ENCODE measurements at places on chromosomes 5 and 9.

DNA sequence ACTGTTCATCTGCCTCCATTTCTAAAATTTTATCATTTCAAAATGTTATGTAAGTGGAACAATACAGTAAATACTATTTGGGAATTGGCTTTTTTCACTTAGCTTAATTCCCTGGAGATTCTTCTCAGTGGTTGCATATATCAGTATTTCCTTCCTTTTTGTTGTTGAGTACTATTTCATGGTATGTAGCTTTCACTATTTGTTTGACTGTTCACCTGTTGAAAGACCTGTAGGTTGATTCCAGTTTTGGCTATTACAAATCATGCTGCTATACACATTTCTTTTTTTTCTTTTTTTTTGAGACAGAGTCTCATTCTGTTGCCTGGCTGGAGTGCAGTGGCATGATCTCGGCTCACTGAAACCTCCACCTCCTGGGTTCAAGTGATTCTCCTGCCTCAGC, 33.0 kb upstream of the PWWP2A start:
- DNase-seq = no peak

GRCh38 chr9:6969805-6970204, 212.0 kb downstream of the KDM4C start:
- no peak for DNase-seq

DNA sequence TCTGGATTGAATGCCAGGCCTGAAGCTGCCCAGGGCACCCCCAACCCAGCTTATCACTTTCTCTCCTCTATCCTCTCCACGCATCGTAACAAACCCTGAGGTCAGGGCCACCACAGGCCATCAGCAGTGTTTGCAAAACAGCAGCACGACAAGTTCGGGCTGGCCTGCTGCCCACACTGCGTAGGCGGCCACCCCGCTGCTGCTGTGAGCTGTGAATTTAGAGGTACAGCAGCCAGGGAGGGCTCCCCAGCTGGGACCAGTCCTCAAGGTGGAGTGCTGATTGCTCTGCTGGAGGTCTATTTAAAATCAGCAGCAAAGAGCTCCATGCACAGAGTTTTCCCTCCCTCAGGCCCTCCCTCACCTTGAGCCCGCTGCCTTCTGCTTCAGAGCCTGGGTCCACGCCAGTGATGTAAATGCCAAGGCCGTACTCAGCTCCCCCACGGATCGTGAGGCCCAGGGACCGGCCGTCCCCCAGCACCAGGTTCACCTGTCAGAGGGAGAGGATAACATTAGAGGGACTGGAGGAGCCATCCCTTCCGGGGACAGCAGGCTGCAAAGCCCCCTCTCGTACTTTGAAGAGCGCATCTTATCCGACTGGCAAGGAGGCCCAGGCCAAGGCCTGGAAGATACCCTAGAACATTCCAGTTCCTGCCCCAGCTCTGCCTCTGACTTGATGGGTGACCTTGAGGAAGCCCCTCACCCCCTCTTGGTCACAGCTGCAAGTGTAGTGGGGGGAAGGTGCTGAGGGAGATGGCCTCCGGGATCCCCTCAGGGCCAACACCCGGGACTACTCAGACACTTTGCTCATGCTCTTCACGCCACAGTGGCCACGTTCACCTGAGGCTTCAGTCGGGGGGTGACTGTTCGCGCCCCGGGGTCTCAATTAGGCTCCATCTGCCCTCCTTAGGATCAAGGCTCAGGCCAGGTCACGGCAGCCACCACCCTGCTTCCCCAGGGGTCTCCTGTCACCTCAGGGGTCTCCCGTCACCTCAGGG, 39.1 kb downstream of the WHRN start:
- no peak for DNase-seq

DNA sequence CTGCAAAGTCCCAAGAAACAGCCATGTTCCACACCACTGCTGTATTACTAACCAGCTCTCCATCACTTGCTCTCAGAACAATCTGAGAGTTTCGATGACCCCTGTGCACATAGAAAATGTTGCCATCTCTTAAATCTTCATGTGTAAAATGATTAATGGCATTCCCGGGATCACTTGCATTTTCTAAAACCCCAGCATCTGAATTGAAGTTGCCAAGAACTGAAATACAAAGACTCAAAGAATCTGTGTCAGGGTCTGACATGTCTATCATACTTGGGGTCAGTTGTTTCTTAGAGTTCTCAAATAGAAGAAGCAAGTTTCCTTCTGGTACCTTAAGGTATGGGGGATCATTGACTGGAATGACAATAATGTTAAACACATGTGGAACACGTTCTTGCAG, 115.1 kb downstream of the ESM1 start:
- DNase-seq = no peak

DNA sequence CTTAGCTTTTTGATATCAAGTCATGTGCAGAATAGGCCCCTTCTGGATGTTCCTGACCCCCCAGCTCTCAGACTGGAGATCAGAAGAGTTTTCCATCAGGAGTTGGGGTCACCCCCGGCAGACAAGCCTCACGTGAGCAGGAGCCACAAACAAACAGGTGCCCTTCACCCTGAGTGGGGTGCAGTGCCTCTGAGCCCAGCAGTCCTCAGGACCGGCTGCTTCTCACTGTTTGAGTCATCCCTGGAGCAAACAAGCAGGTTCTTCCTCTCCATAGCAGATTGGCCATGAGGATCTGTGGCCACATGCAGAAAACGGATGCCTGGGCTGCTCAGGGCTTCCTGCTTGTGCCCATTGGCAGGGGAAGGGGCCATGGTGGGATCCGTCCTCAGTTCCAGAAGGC, 47.0 kb downstream of the LRSAM1 start:
- DNase-seq = no peak

- no peak for DNase-seq
Observed at GRCh38 chr5:68170826-68171558, 44.6 kb upstream of the PIK3R1 start.
